ENCODE measurements at places on chromosomes 5 and 9.
A peak's percentile ranks its signal among the peaks of the same experiment; 100 is the strongest.

DNA sequence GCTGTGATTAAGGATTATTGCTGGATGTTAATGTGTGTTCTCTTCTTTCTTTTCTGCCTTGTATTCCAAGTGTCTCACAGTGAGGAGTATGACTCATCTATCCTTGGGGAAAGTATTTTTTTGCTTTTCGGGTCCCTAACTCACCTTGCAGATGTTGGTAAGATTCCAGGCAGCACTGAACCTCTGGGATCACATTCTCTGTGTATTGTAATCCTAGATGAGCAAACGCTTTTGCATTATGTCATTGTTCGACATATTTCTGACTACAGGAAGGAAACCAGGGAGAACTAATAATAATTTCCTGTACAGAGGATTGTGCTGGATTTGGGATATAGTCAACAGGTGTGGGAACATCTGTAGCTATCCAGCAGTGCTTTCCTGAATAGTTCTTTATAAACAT, 246.1 kb upstream of the TUT7 start:
- DNase-seq = no peak

- peak; percentile 75 for DNase-seq
These were observed 17.4 kb upstream of the ADRB2 start for GRCh38 chr5:148808864-148809642.

DNA sequence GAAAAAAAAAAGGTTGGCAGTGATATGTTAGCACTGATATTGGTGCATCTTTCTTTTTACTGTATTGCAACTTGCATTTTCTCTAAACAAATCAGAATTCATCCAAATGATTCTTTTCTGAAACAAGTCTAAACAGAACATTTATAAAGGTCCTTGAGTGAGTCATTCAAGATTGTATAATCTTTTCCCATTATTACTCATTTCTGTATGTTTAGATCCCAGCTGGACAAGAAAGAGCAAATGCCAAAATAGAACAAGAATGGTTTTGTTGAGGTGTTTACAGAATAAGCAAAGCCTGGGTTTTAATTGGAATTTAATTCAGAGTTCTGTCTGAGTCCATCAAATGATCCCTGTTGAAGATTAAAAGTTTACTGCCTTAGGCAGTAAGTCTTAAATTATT, 112.3 kb downstream of the VCAN start:
- DNase-seq = no peak

- DNase-seq = no peak
These were observed 13.9 kb upstream of the UBE2QL1 start for GRCh38 chr5:6434731-6435130.

DNA sequence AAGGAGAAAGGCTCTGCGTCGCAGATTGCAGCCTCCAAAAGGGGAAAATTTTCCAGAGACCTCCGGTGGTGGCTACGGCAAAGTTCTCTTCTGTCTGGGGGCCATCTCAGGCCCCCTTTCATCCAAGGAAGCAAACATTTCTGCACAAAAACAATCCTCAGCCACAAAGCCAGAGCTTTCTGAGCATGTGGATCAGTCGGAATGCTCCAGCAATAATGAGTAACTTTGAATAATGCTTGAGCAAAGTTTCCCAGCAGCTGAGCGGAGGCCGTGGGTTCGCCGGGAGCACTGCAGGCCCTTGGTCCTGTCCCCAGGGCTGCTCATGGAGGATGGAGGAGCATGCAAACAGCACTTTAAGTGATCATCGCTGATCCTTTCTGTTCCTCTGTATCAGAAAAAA, 60.2 kb upstream of the UNC5A start:
- no peak for DNase-seq

GRCh38 chr9:20579524-20580314, 42.6 kb downstream of the MLLT3 start:
- no peak for DNase-seq

- peak; percentile 14 for DNase-seq
These were observed 59.5 kb downstream of the PIK3R1 start for GRCh38 chr5:68274847-68275651.

DNA sequence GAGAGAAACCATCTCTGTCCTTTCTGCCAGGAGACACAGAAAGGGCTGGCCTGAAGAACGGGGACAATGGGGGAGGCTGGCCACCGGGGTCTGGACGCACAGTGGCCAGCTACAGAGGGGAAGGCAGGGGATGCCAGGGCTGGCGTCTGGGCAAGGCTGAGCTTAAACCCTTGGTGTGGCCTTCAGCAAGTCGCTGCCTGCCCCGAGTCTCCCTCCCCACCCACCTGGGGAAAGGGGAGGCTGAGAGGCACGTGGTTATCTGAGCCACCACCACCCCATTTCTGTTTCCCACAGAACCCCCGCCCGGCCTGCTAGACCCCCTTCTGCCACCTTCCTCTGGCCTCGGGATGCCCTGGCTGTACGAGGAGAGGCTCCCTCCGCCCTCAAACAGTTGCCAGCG, 115.3 kb downstream of the VAV2 start:
- DNase-seq = no peak
